ENCODE measurements at places on chromosomes 2 and 18.

DNA sequence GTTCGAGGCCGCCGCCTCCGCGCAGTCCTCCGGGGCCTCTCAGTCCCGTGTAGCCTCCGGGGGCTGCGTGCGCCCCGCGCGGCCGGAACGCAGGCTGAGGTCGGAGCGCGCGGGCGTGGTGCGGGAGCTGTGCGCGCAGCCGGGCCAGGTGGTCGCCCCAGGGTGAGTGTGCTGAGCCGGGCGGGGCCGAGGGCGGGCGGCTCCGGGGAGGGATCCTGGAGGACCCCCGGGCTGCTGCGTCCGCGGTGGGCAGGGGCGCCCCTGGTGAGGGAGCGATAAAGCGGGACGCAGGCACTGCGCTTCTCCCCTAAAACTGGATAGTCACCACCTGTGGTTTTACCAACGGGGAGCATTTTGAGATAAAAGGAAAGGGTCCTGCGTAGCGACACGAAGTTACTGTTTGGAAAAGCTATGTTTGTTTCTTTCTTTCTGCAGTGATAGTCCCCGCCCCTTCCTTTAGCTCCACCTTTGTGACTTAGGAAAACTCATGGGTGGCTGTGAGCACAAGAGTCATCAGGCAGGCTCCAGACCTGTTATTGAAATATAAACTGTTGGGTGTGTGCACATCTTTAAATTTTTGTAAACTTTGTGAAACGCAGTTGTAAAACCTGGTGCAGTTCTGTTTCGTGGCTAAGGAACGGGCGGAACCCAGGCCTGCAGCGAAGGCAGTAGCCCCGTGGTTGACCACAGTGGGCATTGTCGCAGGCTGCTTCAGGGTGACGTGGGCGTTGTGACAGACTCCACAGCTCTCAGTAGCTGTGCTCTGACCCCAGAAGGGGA, 687 bp downstream of the CTDP1 start:
- DNase-seq, result no peak

DNA sequence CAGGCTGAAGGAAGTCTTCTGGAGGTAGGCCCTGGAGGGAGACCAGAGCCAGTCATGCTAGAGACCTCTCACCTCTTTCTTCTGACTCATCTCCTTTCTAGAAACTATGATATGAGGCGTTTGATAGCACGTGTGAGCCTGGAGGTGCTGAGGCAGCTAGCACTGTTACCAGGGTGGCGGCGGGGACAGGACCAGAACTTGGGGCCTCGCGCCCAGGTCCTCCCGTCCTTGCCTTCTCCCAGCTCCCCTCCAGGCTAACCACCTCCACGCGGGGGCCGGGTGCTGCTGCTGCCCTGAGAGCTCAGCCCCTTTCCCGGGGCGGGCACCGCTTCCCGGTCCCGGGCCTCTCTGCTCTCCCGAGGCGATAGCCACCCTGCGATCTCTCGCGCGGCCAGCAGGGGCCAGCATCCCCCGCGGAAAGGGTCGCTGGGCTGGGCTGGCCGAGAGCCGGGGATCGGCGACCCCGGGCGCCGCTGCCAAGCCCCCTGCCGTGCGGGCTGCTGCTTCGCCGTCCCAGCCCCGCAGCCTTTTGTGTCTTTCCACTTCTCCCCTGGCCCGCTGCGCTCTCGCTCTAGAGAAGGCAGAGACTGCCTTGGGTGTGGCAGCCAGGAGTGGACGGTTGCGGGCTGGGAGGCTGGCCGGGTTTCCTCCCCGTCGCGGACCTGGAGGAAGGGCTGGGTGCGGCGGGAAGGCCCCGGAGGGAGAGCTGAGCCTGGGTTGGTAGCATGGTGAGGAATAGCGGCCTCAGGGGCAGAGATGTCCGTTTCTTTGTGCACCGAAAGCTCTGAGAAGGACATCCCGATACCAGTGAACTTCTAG, 49.1 kb downstream of the TMEM17 start:
- DNase-seq, result peak; percentile 42

DNA sequence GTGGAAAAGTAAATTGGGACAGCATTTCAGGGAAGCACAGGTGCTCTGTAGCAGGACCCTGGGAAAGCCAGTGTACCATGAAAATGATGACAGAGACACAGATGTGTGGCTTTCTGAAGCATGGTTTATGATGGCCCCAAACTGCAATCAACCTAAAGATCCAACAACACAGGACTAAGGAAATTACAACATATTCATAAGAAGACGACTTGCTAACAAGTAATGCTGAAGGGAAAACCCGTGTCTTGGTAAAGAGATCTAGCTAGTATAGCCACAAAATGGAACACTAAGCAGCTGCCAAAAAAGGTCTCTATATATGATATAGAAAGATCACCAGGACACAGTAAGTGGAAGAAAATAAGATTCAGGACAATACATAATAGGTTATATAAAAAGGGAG, 53.2 kb downstream of the UXS1 start:
- no peak for DNase-seq

DNA sequence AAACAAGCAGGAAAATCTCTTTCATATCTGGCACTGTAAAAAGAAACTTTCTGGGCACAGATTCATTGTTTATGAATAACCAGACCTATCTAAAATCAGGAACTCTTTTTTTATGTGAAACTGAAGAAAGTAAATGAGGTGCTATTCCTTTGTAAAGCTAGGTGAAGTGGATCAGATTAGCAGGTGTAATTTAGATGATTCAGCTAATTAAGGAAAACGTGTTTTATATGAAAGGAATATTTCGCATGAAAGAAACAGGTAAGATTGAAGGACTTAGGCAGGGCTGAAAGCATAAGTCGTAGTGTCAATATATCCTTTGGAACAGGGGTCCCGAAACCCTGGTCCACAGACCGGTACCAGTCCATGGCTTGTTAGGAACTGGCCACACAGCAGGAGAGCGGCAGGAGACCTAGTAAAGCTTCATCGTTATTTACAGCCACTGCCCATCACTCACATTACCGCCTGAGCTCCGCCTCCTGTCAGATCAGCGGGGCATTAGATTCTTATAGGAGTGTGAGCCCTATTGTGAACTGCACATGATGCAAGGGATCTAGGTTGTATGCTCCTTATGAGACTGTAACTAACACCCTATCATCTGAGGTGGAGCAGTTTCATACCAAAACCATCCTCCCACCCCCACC, 20.3 kb upstream of the XIRP2 start:
- DNase-seq, result no peak

- no peak for DNase-seq
Observed at GRCh38 chr2:202261531-202261930, 4.0 kb upstream of the NOP58 start.

GRCh38 chr2:146873646-146874259, 971.1 kb upstream of the ACVR2A start:
- DNase-seq, result no peak

DNA sequence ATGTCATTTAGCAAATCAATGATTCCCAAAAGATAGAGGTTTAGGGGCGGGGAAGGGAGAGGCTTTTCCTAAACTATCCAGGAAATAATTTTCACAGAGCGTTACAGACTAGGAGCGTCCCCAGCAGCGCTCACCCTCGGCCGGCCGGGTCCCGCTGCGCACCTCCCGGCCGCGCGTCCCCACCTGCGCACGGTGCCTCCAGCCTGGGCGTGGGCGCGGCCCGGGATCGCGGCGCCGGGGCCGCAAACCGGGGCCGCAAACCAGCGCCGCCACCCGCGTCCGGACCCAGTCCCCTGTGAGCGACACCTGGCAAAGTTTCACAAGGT, 684 bp upstream of the ZCCHC2 start:
- DNase-seq, result no peak
